ENCODE measurements at places on chromosomes 7 and 10.

DNA sequence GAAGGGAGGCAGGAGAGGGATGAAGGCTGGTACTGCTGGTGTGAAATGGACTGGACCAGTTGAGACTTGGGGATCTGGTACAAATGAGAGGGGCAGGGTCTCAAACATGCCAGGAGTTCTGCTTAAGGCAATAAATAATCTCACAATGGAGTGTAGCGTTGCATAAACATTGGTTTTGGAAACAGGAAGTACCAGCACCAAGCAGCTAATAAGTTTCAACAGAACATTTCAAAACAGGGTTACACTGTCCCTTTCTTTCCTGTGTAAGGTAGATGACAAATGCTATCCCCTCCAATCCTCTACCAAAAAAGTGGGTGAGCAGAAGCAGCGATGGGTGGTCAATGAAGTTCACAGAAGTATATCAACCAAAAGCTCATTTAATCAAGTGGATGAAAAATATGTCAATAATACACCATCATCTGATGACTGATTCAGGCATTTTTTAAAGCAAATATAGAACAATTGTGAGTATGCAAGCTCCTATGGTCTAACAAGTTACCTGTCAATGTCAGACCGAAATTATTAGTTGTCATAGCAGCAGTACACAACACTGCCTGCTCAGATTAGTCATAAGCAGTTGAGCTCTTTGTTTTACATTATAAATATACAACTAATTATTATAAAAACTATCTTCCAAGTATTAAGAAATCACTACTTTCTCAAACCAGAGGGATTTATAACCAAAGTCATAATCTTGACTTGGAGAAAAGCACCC is 220.0 kb downstream of the FAM107B start:
- no peak for DNase-seq

DNA sequence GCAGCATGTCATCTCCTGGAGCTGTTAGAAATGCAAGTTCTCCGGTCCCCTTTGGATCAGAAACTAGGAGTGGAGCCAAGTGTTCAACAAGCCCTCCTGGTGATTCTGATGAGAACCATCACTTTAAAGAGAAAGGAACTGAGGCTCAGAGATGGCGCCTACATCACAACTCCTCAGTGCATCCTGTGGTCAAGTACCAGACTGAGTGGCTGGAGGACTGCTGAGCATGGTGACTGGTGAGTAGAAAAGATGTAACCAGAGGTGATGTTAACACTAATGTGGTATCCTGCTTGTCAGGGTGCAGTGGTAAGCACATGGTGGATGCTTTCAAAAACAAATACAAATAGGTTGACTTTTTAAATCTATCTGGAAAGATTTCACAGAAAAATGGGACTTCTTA is 3.5 kb upstream of the OIT3 start:
- no peak for DNase-seq

GRCh38 chr7:2611401-2611800 is 20.4 kb upstream of the TTYH3 start:
- DNase-seq: no peak

DNA sequence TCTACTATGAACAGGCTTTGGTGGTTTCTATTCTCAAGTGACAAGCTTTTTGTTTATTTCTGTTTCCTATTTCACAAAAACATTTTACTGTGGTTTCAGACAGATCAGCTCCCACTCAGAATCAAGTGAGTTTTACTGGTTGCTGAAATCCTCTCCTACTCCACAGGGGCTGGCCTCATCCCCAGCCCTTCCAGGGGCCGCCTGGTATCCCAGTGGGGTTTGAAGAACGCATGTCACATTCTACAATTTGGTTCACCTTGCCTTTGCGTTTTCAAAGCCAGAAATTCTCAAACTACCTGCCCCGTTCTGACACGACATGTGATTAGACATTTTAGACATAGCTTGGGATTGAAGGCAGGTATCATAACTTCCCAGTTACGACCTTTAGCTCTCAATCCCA is 160.9 kb upstream of the AGK start:
- no peak for DNase-seq

- DNase-seq: no peak
Observed at GRCh38 chr10:128808921-128809440, 658.1 kb upstream of the MGMT start.

DNA sequence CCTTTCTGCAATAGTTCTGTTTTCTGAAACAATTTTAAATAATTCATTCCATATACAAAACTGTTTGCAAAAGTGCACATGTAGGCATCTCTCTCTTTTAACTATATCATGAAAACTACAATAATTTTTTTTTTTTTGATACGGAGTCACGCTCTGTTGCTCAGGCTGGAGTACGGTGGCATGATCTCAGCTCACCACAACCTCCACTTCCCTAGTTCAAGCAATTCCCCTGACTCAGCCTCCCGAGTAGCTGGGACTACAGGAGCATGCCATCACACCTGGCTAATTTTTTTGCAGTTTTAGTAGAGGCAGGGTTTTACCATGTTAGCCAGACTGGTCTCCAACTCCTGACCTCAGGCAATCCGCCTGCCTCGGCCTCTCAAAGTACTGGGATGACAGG is 44.0 kb upstream of the SEMA3A start:
- no peak for DNase-seq

GRCh38 chr10:86583983-86584382 is 62.4 kb upstream of the WAPL start:
- no peak for DNase-seq

GRCh38 chr10:119318411-119319160 is 111.2 kb downstream of the GRK5 start:
- DNase-seq: no peak

- peak; percentile 49 for DNase-seq
Observed at GRCh38 chr10:103554488-103555324, 61.2 kb downstream of the NEURL1 start.

DNA sequence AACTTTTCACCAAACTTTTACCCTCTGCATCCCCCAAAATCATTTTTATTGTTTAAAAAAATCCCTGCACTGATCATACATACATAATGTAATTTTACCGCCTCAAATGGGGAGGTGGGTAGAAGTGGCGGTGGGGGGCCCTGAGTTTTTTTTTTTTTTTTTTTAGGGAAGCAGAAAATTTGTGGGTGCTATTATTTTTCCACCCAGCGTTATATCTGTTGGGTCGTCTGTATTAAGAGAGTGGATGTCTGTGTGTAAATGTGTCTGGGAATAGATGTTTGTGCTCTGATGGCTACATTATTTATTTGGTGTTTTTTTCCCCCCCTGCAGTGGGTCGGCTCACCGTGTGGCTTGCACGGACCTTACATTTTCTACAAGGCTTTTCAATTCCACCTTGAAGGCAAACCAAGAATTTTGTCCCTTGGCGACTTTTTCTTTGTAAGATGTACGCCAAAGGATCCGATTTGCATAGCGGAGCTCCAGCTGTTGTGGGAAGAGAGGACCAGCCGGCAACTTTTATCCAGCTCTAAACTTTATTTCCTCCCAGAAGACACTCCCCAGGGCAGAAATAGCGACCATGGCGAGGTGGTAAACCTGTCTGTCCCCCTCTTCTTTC is 438 bp downstream of the ARID5B start:
- DNase-seq: no peak

GRCh38 chr7:139479620-139480019 is 3.9 kb downstream of the KLRG2 start:
- DNase-seq: no peak

DNA sequence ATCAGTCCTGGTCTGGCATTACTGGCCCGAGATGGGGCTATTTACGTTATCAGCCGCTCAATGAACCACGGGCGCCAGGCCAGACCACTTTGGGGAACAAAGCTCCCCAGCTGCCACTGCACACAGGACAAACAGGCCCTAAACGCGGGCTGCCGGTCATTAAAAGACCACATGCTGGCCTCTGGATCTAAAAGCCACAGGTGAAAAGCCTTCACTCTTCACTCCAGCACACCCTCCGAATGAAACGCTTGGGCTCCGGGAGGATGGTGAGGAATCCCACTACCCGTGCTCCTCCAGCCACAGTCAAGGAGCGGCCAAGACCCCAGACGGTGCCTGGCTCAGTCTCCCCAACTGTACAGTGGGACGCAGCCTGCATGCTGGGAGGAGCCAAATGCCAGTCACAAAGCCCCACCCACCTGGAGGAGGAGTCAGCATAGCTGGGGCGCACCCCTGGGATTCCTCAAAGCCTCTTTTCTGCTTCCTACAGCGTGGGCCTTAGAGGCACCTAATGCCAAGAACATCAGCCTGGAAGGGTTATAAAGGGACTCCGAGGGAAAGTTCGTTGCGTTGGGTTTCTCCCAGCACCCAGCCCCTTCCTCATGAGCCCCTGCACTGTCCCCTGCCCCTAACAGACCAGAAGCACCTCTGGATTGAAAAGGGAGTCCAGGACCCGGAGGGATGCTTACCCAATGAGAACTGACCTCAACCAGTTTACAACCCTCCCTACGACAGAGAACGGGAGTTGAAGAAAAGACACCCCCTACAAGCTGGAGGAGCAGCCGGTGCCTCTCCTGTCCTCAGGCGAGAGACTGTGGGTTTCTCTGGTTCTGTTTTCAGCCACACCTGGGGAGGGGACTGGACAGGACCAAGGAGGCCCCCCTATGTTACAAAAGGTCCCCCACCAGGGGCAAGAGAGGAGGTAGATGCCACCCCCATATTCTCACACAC is 4.7 kb downstream of the PDGFA start:
- peak; percentile 68 for DNase-seq

- DNase-seq: no peak
Observed at GRCh38 chr10:111481261-111481826, 404.5 kb downstream of the ADRA2A start.

GRCh38 chr7:117333168-117333567 is 10.3 kb upstream of the WNT2 start:
- no peak for DNase-seq

GRCh38 chr7:46463170-46463569 is 542.1 kb upstream of the IGFBP3 start:
- DNase-seq: no peak

GRCh38 chr10:86259901-86260562 is 106.6 kb downstream of the GRID1 start:
- no peak for DNase-seq

GRCh38 chr10:129662426-129662825 is 195.4 kb downstream of the MGMT start:
- DNase-seq: no peak

DNA sequence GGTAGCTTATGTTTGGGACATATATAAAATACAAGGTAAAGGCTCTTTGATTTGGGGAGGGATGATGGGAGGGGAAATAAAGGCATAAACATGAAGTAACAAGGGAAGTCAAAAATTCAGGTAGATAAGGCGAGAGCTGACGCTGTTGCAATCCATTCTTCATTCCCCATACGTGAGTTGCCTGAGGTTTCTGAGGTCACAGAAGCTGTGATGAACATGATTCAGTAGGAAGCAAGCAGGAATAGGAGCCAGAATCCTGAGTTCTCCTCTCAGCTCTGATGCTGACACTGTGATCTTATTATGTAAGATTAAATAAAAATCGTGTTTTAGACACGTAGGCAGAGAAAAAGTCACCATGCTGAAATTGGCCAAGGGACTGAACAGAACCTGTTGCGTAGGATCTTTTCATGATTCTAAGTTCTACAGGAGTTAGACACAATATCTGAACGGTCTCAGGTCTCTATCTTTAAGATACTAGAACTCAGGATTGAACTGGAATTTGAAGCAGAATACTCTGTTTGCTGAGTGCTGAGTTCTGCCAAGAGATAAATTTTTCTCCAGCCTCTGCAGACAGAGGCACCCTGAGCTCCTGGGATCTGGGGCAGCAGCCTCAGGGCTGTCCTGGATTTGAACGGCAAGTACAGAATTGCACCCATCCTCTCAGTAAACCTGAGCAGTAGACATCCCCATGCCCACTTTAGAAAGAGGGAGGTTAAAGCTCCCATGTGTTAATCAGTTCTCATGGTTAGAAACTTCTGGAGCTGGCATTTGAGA is 21.0 kb downstream of the KLF6 start:
- no peak for DNase-seq

DNA sequence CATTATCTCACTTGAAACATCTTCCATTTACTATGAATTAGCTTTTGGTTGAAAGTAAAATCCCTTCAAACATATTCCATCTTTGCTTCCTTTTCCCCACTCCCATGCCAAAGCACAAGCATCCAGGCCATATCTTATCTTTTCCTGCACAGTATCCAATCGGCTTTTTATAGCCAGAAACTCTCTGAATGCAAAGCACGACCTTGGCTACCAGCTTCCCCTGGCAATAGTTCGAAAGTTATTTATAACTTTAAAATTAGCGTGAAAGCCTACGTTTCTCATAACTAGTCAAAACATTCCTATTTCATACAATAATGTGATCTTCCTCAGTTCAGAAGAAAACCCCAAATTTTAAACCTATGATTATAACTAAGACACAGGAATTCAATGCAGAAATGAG is 440 bp downstream of the CTNNA3 start:
- DNase-seq: no peak

DNA sequence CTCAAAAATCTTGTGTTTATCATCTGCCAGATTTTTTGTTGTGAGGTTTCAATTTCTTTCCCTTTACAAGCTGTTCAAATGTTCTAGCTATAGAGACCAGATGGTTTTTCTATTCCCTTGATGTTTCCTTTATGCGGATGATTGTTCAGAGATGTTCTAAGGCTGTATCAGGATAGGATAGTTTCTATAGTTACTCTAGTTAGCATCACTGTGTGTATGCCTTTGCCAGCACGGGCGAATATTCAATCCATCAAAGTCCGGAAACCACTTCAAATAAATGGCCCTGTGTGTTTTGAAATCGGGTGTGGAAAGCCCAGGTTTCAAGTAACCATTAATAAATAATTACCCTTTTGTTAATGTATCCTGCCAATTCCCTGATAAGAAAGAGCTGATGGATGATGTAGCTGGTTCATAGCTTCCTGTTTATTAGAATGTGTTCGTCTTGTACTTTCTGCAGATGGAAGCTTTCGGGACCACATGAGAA is 149.8 kb upstream of the PRKCQ start:
- no peak for DNase-seq

DNA sequence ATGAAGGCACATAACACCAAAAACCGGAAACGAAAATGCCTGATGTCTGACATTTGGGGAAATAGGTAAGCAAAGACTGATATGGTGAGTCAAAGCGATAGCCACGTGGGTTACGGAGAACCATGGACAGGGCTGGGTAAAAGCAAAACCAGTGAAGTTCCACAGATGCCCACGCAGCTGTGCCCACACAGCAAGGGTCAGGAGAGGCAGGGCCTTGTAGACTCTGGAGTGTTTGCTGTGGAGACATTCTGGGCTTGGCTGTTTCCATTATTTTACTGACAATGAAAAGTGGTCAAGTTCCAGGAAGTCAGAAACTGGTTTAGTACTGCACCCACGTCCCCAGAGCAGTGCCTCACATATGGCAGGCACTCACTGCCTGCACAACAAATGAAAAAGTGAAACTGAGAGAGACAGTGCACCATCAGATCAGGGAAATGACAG is 148.7 kb downstream of the ZMYND11 start:
- DNase-seq: no peak

- DNase-seq: no peak
Observed at GRCh38 chr7:129228633-129229032, 3.8 kb downstream of the AHCYL2 start.
